ENCODE measurements at places on chromosomes 13 and 19. TPM values are rescaled to one million over a fixed set of nuclear protein-coding genes. Genes with fewer than 3 reads are reported as not detected.

The TTC9B gene
- total RNA-seq: 0.29 TPM

The RGL3 gene
- 4.8 TPM for total RNA-seq

The EDDM13 gene
- total RNA-seq: not detected

The NALCN gene
- total RNA-seq: 0.60 TPM

The ZSCAN4 gene
- total RNA-seq: not detected

The KIRREL2 gene
- 0.83 TPM for total RNA-seq

The ZNF562 gene
- 47.7 TPM for total RNA-seq

The RDH8 gene
- total RNA-seq: not detected

DNA sequence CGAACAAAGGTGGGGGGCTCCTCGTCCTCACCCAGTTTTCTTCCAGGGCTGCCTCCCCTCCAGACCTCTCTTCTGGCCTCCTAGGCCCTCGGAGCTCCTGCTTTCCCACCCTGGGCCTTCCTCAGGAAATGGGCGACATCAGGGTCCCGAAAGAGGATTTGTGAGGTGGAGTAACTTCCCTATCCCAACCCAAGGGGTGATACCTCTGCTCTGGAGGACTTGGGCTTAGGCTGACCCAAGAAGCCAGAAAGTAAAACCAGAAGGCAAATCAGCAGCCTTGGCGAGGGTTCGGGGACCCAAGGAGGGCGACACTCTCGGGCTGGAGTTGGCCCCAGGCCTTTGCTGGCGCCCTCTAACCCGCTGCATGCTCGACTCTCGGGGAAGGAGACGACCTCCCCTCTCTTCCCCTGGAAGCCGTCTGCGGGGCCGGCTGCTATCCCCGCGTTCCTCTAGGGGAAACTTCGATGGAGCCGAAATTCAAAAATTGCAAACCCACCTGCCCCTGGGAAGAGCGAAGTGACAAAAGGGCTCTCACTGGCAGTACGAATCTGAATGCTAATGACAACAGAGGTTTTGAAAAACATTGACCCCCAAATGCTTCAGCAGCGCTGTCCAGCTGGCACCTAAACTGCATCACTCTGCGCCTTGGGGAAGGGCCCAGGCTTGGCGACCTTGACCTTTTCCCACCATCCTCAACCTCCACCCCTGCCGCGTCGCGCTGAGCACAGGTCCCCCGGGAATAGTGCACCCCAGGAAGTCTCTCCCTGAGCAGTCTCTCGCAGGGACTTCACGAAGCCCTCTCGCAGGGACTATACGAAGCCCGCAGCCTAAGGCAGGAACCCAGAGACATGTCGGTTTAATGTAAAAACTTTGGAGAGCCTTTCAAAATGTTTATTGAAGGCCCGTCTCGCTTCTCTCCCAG is 2.4 kb downstream of the PDX1 start:
- no peak for DNase-seq

DNA sequence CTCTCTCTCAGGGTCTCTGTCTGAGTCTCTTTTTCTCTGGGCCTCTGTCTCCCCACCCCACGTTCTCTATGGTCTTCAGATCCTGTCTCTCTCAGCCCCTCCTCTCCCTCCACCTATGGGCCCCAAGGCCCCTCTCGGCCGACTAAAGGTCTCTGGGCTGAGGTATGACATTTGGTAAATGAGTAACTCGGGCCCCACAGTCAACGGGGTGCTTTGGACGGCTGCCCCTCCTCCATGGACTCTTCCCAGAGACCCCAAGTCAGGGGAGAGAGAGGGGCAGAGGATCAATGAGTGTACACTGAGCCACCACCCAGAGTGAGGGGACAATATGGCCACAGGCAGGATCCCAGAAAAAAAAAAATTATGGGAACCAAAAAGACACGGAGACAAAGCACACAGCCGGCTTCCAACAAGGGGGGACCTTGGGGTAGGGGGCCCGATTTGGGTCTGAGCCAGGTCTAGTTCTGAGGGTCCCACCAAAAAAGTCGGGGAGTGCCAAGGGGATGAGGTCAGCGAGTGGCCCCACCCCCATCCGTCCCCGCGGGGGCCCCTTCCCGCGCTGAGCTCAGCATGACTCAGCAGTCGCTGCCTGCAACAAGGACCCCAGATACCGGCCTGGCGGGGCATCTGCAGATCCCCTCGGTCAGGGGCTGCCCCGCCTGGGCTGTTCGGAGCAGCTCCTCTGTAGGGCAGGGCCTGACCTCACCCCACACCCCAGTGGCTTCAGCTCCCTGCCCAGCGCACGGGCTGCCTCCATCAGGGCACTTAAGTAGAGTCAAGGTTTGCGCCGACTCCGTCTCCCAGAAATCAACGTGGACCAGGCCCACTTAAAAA is 1.5 kb upstream of the FTL start:
- DNase-seq: peak; percentile 56

- DNase-seq: no peak
Measured at GRCh38 chr13:76936763-76937162, 11.5 kb upstream of the ACOD1 start.

DNA sequence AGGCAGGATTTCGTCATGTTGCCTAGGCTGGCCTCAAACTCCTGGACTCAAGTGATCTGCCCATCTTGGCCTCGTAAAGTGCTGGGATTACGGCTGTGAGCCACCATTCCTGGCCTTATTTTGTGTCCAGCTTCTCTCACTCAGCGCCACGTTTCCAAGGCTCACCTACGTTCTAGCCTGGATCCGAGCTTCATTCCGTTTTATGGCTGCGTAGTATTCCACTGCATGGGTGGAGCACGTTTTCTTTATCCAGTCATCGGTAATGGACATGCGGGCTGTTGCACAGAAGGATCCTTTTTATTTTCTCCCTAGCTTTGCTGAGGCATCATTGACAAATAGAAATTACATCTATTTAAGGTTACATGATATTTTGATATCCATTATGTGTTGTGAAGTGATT is 16.6 kb downstream of the ADGRL1 start:
- no peak for DNase-seq

GRCh38 chr13:36998624-36999041 is 507 bp downstream of the ALG5 start:
- DNase-seq: no peak

DNA sequence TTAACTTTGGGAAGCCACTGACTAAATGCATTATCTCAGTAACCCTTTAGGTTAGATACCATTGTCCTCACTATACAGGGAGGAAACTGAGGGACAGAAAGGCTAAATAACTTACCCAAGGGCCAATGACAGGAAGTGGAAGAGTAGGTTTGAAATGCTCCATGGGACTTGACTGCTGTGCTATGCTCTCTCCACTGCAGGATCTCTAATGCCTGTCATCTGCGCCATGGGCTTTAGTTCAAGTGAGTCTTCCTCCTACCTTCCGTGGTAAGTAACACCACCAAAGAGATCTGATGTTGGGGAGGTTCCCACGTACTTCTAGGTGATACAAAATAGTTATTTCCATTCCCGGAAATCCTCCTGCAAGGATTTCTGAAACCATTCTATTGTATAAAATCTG is 3.7 kb downstream of the DLEU7 start:
- no peak for DNase-seq

- DNase-seq: peak; percentile 68
Measured at GRCh38 chr13:20495087-20496023, 30.3 kb downstream of the CRYL1 start.

- DNase-seq: no peak
Measured at GRCh38 chr13:21676611-21677021, 5.7 kb downstream of the FGF9 start.

GRCh38 chr13:21075379-21076249 is 14.2 kb upstream of the LATS2 start:
- DNase-seq: no peak

GRCh38 chr19:46180701-46181387 is 32.8 kb downstream of the IGFL2 start:
- peak; percentile 69 for DNase-seq

DNA sequence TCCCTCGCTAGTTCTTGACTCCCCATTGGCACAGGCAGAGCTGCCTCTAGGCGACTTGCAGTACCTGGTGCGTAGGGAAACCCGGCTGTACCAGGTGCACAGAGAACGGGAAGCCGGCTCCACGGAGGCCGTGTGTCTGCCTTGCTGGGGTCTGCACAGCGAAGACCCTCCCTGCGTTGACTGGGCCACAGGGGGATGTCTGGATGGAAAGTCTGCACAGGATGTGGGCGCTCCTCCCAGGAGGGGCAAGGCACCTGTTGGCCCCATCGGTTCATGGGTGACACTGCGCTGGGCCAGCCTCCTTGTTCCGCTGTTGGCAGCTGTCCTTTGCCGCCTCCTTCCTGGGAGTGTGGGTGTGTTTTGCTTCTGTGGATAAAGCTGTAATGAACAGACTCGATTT is 138.3 kb downstream of the TEX29 start:
- DNase-seq: no peak

- DNase-seq: no peak
Measured at GRCh38 chr13:71249011-71249410, 618.0 kb downstream of the DACH1 start.

DNA sequence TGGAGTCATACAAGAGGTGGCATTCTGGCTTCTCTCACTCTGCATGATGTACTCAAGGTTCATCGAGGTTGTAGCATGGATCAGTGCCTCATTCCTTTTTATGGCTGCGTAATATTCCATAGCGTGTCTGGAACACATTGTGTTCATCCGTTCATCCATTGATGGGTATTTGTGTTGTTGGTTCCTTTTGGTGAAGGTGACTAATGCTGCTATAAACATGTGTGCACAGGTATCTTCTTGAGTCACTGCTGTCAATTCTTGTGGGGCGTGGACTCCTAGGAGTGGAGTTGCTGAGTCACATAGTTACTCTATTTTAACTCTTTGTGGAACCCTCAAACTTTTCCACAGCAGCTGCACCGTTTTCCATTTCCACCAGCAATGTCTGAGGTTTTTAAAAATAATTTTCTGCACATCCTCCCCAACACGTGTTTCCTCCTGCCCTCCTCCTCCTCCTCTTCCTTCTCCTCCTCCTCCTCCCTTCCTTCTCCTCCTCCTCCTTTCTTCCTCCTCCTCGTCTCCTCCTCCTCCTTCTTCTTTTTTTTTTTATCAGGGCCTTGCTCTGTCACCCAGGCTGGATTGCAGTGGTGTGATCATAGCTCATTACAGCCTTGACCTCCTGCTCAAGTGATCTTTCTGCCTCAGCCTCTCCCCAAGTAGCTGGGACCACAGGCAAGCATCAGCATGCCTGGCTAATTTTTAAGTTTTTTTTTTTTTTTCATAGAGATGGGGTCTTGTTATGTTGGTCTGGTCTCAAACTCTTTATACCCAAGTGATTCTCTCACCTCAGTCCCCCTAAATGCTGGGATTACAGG is 2.0 kb upstream of the TMEM221 start:
- DNase-seq: peak; percentile 55

DNA sequence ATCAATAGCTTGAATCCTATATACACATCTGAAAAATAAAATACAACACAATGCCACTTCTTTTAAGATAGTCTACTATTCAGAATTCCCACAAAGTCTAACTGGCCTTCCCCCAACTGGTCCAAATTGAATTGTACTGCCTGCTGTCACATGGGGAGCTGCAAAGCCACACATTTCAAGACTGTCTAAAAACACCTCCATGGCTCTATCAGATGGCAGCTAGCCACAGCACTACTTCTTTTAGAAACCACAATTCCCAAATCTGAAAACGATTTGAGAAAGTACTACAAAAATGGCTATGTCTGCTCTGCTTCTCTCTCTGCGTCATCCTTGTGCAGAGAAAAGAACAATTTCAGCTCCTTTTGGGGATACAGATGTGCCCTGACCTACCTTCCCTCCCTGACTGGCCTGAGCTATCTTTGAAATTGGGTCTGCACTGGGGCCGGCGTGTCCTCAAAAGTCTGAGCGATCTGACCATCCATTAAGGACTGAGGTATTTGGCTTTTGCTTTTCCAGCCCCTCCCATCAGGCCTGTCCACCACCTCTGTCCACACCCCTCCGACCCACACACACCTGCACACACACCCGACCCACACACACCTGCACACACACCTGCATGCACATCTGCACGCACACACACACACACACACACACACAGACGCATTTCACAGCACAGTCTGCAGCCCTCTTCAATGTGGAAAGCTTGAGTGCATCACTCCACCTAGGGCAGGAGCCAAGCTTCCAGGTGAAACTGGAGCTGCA is 68.6 kb upstream of the IPO5 start:
- no peak for DNase-seq

DNA sequence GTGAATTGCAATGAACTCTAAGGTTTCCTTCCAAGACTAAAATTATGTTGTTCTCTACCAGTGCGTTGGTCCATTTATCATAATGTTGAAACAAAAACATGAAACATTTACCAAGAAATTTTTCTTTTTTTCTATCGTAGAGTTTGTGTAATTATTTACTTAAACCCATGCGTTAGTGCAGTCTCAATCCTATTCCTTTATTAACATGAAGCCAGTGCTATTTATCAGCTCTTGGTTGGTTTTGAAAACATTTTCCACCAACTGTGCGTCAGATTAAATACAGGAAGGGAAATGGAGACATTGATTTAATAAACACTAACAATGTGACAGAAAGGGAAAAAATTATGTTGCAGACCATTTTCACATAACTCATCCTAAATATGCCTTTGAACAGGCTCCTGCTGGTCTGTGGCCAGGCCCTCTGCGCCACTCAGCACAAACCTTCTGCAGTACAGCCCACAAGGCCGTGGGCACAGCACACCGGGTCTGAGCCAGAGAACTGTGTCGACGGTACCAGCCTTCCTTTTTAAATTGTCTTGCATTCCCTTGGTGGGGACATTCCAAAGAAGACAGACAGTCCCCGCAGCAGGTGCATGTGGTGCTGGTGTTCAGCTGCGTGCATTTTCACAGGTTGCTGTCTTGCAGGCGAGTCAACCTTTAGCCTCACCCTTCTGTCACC is 135.8 kb downstream of the SHISA2 start:
- DNase-seq: no peak

GRCh38 chr13:106493533-106494220 is 41.8 kb downstream of the EFNB2 start:
- no peak for DNase-seq

- peak; percentile 60 for DNase-seq
Measured at GRCh38 chr19:54448040-54448773, 792 bp upstream of the LENG8 start.

DNA sequence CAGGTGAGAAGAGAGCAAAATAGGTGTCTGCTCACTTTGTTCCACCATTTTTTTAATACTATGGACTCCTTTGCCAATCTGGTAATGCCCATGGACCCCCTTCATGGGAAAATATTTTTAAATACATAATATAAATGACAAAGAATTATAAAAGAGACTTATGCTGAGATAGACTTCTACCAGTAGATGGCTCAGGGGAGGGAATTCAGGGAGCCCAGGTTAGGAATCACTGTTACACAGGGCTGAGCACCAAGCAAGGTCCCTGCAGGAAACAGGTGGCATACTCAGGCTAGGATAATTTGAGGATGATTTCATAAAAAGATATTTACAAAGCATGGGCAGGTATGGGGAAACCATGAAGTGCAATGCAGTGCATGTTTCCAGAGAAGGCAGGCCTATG is 525.9 kb downstream of the FGF9 start:
- DNase-seq: no peak

GRCh38 chr13:114315074-114315785 is 927 bp downstream of the CHAMP1 start:
- no peak for DNase-seq

- no peak for DNase-seq
Measured at GRCh38 chr13:103178986-103179943, 113.0 kb upstream of the SLC10A2 start.

Measured in A172 (cell line).